ENCODE measurements at places on chromosomes 6 and 20.

DNA sequence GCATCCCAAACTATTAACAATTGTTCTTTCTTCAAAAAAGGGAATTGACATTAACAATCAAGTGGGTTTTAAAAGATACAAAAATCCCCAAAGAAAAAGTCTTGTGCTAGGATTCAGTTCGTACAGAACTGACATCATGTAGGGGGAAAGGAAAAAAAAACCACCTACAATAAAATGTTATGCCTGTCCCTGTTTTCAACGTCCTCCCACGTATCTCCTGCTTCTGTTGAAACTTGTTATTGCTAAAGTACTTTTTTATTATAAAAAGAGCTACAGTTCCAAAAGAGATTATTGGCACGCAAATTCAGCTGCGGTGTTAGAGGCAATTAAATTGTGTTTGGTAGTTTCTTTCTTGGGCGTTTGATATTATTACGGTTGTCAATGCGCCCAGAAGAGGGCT, 102.8 kb upstream of the PHACTR1 start:
- no peak for DNase-seq

DNA sequence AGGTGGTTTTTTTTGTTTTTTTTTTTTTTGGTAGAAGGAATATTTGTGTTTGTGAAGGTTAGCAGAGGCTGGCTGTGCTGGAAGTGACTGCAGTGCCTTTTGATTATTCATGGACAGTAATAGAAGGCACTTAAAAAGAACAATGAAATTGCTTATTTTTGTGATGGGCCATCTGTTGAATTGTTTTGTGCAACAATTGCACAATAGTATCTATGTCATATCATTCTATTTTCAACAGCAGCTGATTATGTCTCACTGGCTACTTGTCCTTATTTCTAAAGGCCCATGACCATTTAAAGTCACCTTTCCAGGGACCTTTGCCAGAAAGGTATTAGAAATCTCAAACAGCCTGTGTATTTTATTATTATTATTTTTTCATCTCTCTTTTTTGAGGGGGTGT, 70.6 kb downstream of the AFG1L start:
- DNase-seq, result no peak

- DNase-seq, result no peak
Observed at GRCh38 chr6:97591955-97592354, 308.9 kb upstream of the MMS22L start.

DNA sequence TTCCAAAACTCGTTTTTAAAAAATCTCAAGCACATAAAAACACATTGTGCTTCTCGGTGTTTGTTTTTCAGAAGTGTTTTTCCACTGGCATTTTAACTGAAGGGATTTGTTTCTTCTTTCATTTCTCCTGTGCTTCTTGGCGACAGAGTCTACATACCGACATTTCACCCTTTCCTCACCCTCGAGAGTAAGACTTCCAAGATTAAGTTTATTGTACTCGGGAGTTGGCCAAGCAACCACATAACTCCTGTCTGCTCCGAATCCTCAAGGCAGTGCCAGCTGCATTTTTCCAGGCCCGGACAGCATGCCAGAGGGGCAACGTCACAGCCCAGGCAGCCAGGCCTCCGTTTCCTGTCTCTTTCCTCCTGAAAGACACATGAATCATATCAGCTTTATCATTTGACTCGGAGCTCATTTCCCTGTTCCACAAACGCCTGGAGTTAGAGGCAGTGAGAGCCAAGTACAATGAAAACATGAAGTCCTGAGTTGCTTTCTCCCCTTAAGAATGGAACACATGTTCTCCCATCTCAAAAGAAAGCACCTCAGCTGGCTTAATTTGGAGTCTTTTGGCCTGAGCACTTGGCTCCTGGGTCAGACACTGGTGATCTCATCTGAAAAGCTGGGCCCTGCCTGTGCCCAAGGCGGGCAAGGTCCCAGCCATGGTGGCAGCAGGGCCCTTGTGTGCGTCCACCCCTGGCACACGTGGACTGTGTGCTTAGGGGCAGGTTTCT, 23.2 kb upstream of the FAM50B start:
- no peak for DNase-seq

DNA sequence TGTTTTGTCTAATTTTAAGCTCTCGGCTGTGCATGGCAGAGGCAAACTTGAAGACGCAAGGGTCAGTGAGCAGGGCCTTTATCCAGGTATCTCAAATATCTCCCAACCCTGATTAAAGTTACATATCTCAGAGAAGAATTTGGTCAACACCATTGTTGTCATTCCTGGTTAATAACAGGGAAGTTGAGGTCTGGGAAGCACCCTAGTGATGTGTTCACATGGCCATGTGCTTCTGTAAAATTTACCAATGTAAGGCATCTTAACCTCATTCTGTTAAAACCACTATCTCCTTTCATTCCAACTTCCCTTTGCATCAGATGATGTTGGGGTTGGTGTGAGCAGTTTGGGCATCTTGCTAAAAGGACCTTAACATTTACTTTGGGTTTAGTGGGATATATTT, 4.0 kb upstream of the FAM110A start:
- no peak for DNase-seq

DNA sequence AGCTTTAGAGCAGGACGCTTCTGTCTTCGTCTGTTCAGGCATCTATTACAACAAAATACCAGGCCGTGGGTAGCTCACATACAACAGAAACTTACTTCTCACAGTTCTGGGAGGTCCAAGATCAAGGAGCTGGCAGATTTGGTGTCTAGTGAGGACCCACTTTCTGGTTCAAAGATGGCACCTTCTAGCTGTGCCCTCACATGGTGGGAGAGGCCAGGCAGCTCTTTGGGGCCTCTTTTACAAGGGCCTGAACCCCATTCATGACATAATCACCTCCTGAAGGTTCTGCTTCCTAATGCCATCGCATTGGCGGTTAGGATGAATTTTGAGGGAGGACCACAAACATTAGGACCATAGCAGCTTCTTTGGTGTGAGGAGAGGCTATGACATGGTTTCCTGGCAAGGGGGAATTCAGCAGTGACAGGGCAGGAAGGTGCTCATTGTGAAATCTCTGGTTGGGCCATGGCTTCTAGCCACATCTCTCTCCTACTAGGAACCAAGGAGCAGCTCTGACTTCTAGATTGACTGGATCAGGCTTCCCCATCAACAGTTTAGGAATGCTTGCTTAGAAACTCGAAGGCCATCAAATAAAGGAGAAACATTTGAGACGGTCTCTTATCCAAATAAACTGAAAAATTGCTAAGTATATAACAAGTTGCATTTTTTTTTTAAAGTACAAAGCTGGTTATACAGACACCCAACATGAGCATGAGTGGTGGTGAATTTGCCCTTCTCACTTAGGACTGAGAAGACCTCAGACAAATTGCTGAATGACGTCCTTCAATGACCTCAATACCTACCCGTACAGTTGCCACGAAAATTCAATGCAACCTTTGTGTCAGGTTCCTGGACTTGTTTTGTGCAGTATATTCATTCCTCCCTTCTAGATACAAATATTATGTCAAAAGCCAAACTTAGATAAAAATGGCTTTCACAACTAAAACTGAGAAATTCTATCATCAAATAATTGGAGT, 140.7 kb downstream of the ZDHHC14 start:
- DNase-seq, result no peak

DNA sequence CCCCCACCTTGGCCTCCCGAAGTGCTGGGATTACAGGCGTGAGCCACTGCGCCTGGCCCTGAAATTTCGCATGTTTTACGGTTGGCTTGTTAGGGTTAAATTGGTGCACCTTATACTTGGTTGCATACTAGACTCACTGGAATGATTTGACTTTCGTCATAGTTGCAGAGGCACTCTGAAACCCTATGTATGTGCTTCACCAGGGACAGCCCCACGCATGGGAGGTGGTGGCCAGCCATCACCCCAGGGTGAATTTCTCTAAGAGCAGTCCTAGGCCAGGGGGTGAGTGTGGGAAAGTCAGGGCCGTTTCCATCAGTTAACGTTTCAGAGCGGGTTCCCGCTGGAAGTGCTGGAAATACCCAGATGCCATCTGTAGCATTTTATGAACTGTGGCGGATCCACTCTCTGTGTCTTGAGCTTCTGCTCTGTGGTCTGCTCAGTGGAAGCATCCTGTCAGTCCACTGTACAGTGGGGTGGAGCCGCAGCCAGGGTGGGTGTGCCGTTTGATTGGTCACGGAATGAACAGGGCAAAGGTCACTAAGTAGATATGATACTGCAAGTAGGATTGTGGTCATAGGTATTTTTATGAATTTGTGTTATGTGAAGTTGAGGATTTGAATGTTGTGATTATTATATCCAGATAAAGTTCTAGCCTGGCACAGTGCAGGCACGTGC, 13.2 kb downstream of the DNAJC5 start:
- no peak for DNase-seq

DNA sequence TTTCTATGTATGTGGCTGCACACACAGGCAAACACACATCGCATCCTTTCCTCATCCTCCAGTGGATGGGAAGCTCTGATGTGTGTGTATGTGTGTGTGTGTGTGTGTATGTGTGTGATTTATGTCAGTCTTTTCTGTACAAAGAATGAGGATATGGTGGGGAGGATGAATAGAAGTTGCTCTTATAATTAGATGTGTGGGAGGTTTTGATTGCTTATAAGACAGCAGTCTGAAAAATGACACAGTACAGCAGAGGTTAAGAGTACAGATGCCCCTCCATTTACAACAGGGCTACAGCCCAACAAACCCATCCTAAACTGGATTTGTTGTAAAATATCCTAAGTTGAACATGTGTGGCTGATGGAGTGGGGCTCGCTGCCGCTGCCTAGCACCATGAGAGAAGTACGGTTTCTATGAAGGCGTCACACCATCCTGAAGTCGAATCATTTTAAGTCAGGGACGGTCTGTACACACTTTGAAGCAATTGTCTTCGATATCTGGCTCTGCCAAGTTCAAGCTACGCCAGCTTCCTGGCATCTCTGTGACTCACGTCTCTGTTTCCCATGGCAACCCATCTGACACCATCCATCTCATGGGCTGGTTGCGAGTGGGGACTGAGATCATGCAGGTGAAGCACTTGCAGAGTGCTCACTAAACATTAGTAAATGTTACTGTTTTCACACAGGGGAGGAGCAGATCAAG, 252.6 kb downstream of the MYLK4 start:
- DNase-seq, result peak; percentile 12

GRCh38 chr6:13395272-13396237, 67.2 kb upstream of the TBC1D7 start:
- DNase-seq, result no peak

DNA sequence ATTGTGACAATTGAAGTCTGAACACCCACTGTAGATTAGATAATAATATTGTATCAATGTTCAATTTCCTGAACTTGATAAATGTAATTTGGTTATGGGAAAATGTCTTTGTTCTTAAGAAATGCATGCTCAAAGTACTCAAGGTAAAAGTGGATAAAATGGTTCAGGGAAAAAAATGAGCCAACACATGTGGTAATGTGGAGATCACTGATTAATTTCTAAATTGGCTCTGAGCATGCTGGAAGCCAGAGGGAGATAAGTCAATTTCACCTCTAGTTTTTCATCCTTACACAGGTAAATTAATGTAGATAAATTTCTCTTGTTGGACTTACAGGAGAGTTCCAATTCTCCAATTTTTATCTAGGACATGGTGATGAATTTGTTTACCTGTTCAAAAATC, 8.0 kb upstream of the COMMD7 start:
- no peak for DNase-seq

DNA sequence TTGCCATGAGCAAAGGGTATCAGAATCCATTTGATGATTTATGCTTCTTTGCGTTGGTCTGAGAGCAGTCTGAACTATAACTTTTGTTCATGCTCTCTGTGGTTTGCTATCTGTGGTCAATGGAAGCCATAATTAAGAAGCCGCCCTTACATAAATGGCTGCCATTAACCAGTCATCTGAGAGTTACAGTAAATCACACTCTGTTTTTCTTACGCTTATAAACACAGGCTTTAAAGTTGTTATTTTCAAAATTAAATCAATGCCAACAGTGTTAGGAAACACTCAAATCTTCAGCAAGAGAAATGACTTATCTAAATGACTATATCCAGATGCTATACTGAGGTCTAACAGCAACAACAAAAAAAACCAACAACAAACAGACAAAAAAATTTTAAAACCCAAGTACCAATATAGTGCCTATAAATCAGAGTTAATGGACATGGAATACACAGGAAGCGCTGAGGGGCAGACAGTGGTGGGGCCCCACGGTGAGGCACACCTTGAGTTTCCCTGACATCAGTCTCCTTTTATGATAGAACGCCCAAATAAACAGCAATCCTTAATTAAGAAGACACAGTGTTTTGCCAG, 108.0 kb upstream of the C6orf118 start:
- DNase-seq, result no peak

DNA sequence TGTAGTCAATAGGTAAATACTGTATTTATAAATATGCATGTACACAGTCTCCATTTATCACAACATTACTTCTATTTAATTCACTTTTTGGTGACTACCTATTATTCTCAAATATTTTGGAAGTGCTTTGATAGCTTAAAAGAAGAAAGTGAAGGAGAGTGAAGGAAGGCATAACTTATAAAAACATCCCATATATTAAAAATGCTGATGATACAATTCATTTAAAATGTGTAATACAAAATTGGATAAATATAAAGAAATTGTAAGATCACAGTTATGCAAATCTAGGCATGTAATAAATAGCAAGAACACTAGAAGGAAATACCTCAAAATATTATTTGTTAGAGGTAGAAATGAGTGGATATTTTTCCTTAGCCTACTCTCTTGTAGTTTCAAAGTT, 111.6 kb upstream of the ADTRP start:
- no peak for DNase-seq

All from NCI-H1436 treated with DMSO at 0.1 percent for 48 hours (cell line).